ENCODE measurements at places on chromosomes 7 and 10. TPM values are rescaled to one million over a fixed set of nuclear protein-coding genes. Genes with fewer than 3 reads are reported as not detected.

Gene MICU1
- 111 TPM for polyA plus RNA-seq

Gene TMEM236
- polyA plus RNA-seq: 0.49 TPM

GRCh38 chr10:14686356-14686755, 88.3 kb downstream of the FAM107B start:
- no peak for DNase-seq

- DNase-seq: no peak
Measured at GRCh38 chr10:126137562-126138221, 241.3 kb downstream of the FANK1 start.

GRCh38 chr10:10394933-10395658, 622.6 kb upstream of the CELF2 start:
- no peak for DNase-seq

- no peak for DNase-seq
Measured at GRCh38 chr7:139886206-139886605, 57.1 kb downstream of the TBXAS1 start.

DNA sequence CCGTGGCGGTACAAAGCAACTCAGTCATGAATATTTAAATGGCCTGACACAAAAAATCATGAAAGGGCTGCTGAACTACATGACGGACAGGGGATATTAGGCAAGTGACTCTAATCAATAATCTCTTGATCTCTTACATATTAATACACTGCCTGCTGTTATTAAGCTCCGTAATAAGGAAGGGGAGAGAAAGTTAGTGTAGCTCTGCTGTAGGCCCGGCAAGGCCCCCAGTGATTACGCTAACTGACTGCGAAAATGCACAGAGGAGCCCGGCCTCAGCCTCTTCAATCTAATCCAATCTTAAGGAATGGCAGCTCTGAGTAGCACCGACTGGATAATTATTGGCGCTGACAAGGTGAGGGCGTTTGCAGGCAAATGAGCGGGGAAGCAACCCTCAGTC, 583.5 kb upstream of the MKI67 start:
- DNase-seq: no peak

GRCh38 chr10:100297242-100297641, 10.8 kb upstream of the BLOC1S2 start:
- no peak for DNase-seq

GRCh38 chr10:132274986-132275385, 32.8 kb downstream of the STK32C start:
- DNase-seq: no peak

Measured in hindlimb muscle (tissue), 1 donor.